ENCODE measurements at places on chromosomes 2 and 18. TPM values are rescaled to one million over a fixed set of nuclear protein-coding genes. Genes with fewer than 3 reads are reported as not detected.
A peak's percentile ranks its signal among the peaks of the same experiment; 100 is the strongest.

GRCh38 chr2:239807568-239807967 is 217.6 kb downstream of the NDUFA10 start:
- DNase-seq = no peak

GRCh38 chr2:60597346-60597745 is 43.9 kb upstream of the BCL11A start:
- DNase-seq = no peak

DNA sequence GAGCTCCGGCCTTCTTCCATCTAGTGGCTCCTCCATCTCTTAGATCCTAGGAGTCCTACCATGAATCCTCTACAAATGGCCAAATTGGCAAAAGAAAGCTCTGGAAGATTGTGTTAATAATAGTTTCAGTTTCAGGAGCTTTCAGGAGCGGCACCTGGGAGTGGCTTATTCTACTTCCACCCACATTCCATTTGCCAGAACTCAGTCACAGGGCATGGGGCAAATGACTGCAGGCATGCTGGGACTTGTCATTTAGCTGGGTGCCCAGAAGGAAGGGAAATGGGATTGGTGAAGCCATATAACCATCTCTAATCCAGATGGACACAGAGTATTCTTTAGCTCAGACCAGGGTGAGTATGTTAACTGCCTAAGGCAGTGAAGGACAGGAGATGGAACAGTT is 3.6 kb upstream of the LRATD1 start:
- peak; percentile 2 for DNase-seq

GRCh38 chr2:21567395-21567794 is 443.6 kb downstream of the TDRD15 start:
- DNase-seq = no peak

GRCh38 chr18:51321696-51322095 is 124.2 kb upstream of the MEX3C start:
- no peak for DNase-seq

DNA sequence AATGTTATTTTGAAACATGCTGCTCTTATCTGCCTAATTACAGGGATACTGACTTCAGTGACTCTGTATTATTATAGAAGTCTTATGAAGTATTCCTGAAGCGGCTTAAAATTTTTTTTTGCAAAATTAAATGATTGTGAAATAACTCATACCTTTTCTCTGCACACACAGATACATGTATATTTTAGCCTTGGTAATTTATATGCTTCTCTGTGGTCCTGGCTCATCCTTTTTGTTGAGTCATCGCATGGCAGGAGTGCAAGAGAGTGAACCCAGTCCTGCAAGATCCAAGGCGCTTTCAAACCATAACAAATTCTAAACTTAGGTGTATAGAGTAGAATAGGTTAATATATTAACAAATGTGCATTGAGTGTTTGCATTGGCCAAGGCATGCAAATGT is 8.6 kb downstream of the CCNT2 start:
- DNase-seq = no peak

GRCh38 chr2:235514627-235515363 is 21.0 kb downstream of the AGAP1 start:
- no peak for DNase-seq

GRCh38 chr18:27014841-27015240 is 149.3 kb upstream of the AQP4 start:
- no peak for DNase-seq

GRCh38 chr2:15610430-15610952 is 18.8 kb downstream of the DDX1 start:
- no peak for DNase-seq

- DNase-seq = no peak
These were observed 67.2 kb downstream of the CUL3 start for GRCh38 chr2:224517963-224518362.

DNA sequence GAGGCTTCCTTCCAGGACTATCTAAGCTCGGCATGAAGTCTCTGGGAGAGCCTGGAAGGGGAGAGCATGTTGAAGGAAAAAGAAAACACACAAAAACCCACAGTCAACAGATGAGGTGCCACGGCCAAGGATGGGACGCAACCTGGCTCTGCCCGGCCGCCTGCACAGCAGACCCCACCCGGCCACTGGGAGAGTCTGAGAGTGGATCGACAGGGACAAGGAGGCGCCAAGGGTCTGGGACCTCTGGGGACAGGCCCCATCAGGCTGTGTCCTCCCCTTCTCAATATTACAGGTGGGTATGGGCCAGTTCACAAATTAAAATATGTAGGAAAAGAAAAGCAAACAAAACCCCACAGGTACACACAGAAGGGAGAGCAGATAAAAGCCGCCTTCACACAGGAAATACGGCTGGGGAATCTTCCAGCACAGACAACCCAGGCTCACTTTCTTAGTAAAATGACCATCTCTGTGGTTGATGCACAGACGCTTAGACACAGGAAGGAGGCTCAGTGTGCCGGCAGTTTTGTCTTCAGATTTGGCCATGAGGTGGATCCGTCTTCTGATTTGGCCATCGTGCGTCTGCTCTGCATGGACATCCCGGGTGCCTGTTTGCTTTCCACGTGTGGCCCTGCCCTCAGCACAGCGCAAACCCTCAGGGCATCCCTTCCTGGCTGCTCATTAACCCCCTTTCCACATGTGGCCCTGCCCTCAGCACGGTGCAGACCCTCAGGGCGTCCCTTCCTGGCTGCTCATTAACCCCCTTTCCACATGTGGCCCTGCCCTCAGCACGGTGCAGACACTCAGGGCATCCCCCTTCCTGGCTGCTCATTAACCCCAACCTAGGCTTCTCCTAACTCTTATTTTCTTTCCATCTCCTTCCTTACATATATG is 138.4 kb downstream of the EIPR1 start:
- DNase-seq = no peak

DNA sequence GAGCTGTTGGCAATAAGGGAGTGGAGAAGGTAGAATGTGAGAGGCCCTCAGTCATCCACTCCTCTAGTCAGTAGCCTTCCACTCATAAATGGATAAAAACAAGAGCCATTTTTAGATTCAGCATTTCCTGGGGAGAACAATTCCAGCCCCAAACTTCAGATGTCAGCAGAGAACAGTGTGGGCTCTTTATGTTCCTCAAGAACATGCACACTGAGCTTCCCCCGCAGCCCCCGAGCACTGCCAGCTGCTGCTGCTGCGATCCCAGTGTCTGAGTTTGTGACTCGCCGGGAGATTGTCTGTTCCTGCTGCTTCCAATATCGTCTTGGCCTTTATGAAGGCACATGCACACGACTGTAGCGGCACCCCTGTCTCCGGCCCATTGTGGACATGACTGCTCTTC is 143.7 kb upstream of the CTNNA2 start:
- DNase-seq = no peak

DNA sequence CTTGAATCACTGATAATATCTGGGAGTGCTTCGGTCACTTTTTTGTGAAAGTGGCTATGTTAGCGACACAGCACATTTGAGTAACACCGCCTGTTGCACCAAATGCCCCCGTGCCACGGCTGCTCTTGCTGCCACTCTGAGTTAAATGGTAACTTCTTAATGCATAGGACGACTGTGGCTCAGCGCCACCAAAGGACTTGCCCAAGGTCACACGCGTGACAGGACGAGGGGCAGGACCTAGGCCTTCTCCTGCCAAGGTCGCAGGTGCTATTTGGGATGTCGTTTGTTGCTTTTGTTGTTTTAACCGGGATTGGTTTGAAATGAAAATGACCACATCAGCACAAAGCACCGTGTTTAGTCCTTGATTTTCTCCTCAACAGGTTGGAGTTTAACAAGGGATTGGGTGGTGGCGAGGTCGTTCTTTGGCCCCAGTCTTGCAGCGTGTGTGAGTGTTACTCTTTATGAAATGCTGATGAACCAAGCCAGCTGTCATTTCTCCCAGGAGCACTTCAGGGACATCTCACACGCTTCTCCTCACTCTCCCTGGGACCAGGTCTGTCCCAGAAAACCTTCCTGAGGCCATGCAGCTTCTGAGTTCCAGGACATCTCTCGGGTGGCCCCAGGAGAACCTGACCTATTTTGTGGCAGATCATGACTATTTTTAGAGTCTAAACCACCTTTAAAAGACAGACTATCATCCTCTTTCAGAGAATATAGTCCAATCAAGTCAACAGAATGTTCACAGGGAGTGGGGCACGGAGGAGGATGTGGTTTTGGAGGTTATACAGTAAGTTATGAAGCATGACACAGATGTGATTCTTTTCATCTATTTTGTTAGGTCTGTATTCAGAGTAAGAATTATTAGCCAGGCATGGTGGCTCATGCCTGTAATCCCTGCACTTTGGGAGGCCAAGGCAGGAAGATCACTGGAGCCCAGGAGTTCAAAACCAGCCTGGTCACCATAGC is 49.9 kb downstream of the MTCL1 start:
- DNase-seq = no peak

- no peak for DNase-seq
These were observed 92.2 kb upstream of the MCFD2 start for GRCh38 chr2:47007826-47008225.

GRCh38 chr2:175431101-175431946 is 249.8 kb upstream of the ATP5MC3 start:
- DNase-seq = no peak

DNA sequence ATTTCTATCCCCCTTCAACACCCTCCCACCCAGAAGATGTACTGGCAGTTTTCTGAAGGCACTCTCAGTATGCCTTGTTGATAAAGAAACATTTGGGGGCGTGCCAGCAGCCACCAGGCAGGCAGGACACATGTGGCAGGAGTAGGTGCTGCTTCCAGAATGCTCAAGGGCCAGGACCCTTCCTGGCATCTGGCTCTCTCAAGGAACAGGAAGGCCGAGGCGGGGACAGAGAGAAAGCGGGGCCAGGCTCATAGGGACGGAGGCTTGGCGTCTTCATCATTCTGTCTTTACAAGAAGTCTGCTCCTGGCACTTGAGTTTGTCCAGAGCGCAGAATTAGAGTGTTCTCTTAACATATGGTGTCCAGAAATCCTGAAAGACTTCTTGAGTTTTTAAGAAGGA is 121.6 kb downstream of the FAM210A start:
- DNase-seq = no peak

GRCh38 chr2:161177969-161178368 is 17.7 kb downstream of the TANK start:
- DNase-seq = no peak

DNA sequence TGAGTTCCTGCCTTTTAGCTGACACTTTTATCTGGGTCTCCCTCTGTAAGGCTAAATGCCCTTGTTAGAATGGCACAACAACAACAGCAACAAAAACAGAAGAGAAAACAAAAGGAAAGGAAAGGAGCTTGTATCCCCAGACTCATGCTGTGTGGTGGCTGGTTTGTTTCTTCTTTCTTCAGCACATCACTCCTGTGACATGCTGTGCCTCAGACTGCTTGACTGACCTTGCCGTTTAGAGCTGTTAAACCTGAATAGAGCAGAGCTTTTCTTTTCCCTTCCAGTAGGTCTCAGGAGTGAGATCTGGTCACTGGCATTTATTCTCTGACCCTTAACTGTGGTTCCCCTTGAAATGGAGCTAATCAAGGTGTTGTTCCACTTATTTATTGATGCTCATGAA is 18.9 kb downstream of the GALNT13 start:
- DNase-seq = no peak

- no peak for DNase-seq
These were observed 20.8 kb upstream of the MGAT4A start for GRCh38 chr2:98751748-98752147.

DNA sequence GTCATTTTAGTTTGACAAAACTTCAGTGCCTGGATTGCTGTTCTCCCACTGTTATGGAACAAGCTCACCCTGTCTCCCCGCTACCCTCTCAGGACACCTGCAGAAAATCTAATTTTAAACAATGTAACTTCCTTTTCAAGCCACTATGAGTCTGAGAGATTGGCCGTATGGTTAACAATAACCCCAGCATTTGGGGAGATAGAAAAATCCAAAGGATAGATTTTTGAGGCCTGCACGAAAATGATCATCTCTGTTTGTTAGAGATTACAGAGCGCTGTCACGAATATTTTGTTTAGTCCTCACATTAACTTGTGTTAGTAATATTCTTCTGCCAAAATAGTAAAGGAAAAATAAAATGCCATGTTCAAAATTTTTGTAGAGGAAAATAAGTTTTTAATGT is 24.7 kb downstream of the CAB39 start:
- no peak for DNase-seq

DNA sequence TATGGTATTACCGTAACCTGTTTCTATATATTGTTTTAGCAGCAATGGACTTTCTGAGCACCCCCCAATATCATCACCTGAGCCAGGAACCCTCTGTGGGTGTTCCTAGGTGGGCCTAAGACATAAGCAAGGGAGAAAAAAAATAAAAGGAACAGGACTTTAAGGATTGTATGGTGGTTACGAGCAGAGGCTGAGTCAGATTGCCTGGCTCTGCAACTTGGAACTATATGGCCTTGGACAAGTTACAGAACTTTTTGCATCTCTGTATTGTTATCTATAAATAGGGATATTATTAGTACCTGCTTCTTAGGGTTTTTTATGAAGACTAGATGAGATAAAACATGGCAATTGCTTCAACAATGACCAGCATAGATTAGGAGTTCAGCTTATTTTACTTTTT is 34.9 kb downstream of the MFSD6 start:
- DNase-seq = no peak

DNA sequence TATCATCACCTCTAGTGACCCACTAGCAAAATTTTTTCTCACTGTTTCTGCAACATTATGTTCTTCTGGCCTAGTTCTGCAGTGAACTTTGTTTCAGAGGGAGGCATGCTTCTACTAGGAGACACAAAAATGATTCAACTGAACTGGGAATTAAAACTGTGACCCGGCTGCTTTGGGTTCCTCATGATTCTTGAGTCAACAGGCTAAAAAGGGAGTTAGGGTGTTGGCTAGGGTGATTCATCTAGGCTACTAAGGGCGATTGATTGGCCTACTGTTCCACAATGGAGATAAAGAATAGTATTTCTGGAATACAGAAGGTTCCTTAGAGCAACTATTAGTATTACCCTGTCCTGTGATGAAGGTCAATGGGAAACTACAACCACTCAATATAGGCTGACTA is 179.5 kb downstream of the PPP1R1C start:
- DNase-seq = no peak

GRCh38 chr2:207418419-207418818 is 111.3 kb upstream of the CREB1 start:
- no peak for DNase-seq

- DNase-seq = no peak
These were observed 44.6 kb downstream of the CNGA3 start for GRCh38 chr2:98390571-98391476.

DNA sequence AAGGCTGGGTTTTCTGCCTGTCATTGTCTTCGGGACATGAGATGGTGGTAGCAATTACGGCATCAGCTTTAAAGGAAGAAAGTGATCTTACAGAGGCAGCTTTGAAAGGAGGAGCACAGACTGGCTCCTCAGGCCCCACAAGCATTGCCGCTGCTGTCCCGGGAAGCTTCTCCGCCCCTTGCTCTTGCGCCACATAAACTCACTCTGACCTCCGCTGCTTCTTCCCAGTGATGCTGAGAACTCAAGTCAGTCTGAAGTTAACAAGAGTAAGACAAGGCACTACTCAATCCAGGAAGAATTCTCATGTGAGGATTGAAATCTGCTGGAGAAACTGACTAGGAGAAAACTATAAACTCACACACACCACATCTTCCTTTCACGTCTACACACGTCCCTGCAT is 112.4 kb upstream of the RIOK3 start:
- no peak for DNase-seq

The CELF4 gene
- total RNA-seq = not detected

The KCNJ3 gene
- not detected for total RNA-seq

The OTOF gene
- total RNA-seq = 8.1 TPM

The L3MBTL4 gene
- total RNA-seq = 2.8 TPM

The GRB14 gene
- total RNA-seq = 1.2 TPM

The LDAH gene
- 15.0 TPM for total RNA-seq

The NETO1 gene
- not detected for total RNA-seq

The CNOT9 gene
- total RNA-seq = 38.3 TPM

The FRZB gene
- total RNA-seq = 0.79 TPM
